Stimulated activated CD4-positive, alpha-beta T cell treated with anti-CD3 and anti-CD28 coated beads, Interleukin-2, amount 100 ng/mL, for 24 hours (primary cell): ENCODE measurements at places on chromosomes 6 and 20.

- DNase-seq = no peak
Observed at GRCh38 chr6:90488816-90489215, 98.1 kb downstream of the MAP3K7 start.

GRCh38 chr20:34271956-34272355 lies 30.7 kb downstream of the ASIP start:
- no peak for DNase-seq

DNA sequence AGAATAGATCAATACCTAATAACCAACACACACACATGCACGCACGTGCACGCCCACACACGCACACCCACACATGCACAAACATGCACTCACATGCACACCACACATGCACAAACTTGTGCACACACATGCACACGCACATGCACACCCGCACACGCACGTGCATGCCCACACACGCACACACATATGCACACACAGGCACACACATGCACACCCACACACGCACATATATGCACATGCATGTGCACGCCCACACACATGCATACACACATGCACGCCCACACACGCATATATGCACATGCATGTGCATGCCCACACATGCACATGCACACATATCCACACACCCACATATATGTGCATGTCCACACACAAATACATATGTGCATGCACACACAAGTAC lies 26.2 kb upstream of the CHRNA4 start:
- no peak for DNase-seq

DNA sequence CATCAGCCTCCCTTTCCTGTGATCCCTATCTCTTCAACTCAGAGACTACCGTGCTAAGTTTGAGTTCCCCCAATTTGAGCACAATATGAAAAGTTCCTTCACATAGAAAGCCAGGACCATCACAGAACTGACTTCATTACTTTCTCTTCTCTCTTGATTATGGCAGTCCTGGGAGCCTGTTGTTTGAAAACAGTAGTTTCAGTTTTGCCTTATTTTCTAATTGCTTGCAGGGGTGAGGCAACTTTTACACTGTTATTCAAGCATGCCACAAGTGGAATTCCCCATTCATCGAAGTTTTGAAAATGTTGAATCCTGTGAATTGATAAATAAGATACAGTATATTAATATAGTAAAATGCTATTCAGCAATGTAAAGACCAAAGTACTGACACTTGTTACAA lies 569.7 kb upstream of the MARCKS start:
- DNase-seq = no peak

GRCh38 chr6:16482702-16483314 lies 244.4 kb downstream of the GMPR start:
- DNase-seq = no peak

- DNase-seq = no peak
Observed at GRCh38 chr6:1127597-1128288, 184.2 kb upstream of the FOXQ1 start.
